ENCODE measurements at places on chromosomes 5 and 9.

DNA sequence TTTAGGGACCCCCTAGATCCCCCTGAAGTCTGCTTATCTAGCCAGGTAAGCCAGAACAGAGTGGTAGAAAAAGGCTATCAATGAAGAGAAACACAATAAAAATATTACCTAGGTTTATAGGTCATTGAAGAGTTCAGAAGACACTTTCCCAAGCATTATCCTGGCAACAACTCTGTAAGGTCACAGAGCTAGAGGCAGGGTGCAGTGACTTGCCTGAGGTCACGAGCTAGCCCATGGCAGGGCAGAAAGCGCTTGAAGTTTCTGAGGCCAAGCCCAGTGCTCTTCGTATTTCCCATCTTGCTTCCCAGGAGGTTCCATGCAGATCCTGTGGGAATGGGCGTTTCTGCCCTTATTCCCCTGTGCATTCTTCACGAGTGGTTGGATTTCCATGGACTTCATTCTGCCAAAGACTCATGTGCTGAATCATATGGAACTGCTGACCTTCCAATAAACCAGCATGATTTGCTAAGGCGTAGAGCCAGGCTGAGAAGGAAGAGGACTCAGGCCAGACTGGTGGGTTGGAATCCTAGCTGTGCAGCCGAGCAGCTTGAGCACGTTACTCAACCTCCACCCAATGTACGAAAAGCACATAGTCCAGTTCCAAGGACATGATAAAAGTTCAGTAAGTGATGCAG, 22.1 kb downstream of the TRMO start:
- no peak for DNase-seq

DNA sequence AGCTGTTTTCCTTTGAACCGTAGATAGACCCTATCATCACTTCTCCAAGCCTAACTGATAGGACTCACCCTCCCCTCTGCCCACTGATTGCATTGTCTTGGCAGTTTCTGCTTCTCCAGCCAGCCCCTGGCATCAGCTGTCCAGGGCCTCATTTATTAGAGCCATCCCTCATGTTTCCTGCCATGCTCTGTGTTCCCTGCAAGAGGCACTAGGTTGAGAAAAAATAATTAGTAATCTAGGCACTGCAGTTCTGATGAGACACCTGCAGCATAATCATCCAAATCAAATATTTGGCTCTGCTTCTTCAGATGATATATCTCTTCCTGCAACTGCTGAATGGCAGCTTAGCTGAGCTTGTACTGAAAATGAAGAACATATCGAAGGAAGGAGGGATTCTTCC, 303.0 kb upstream of the TLE4 start:
- DNase-seq, result no peak

- DNase-seq, result no peak
Measured at GRCh38 chr5:113147101-113147508, 170.5 kb downstream of the DCP2 start.

DNA sequence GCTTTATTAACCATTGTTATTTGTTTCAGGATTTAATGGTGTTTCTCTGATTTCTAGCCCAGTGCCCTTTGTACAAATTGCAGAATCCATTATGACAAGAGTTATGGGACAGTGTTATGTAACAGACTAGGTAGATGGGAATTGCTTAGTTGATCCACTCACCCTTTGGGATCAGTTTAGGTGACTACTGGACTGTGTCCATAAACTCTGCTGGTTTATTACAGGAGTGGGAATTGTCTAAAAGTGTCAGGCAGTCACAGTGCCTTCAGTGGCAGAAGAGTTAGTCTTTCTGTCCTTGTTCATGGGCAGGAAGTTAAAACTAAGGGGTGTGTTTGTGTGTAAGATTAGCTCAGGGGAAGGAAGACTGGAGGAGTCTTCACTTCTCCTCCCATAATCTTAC, 29.3 kb downstream of the RCL1 start:
- DNase-seq, result no peak

- DNase-seq, result no peak
Measured at GRCh38 chr5:1779782-1780613, 19.6 kb downstream of the MRPL36 start.

- no peak for DNase-seq
Measured at GRCh38 chr5:142235050-142235797, 89.6 kb downstream of the SPRY4 start.

DNA sequence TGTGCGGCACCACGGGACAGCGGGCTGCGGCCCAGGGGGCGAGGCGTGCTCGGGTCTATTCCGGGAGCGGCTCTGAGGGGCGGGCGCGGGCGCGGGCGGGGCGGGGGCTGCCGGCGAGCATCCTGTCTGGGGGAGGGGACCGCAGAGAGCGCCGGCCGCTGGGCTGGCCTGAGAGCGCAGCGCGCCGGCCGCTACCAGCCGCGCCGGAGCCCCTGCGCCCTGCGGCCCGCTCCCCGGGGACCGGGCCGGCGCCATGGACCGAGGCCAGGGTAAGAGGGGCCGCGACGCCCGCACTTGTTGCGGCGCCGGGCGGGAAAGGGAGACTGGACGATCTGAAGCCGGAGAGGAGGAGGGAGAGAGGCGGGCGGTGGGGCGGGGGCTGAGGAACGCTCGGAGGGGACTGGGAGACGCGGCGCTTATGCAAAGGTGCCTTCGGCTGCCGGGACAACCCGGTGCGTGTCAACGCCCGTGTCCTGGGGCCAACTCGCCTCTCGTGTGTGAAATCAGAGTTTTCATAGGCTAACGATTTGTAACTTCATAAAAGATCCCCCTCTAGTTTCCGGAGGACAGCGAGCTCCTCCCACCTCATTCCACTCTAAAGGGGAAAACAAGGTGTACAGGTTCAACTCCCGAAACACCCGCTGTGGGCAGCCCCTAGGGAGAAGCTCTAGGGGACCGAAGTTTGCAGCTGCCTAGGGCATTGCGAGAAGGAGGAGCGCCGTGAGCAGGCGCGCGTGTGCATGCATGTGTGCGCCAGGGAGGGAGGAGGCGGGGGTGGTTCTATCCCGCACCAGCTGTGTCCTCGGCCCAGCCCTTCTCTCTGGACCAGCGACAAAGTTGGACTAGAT, at the start of gene AFAP1L1:
Gene AFAP1L1 (plus strand): TSS at position 144 of the 848 bp plus-strand sequence. CDS start 110 bp downstream, at position 254.
- DNase-seq, result no peak

- DNase-seq, result no peak
Measured at GRCh38 chr5:137228816-137229215, 270.3 kb downstream of the SPOCK1 start.

DNA sequence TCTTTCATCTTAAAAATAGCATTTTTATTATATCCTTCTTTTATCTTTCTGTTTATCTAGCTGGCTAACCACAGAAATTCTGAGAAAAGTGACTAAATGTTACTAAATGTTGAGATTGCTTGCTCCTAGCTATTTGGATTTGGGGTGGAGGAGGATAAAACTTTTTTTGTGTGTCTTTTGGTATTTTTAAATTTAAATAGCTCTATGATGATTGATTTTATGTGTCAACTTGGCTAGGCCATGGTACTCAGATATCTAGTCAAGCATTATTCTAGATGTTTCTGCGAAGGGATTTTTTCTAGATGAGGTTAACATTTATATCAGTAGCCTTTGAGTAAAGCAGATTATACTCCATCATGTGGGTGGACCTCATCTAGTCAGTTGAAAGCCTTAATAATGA, 75.0 kb downstream of the GCNT1 start:
- no peak for DNase-seq

DNA sequence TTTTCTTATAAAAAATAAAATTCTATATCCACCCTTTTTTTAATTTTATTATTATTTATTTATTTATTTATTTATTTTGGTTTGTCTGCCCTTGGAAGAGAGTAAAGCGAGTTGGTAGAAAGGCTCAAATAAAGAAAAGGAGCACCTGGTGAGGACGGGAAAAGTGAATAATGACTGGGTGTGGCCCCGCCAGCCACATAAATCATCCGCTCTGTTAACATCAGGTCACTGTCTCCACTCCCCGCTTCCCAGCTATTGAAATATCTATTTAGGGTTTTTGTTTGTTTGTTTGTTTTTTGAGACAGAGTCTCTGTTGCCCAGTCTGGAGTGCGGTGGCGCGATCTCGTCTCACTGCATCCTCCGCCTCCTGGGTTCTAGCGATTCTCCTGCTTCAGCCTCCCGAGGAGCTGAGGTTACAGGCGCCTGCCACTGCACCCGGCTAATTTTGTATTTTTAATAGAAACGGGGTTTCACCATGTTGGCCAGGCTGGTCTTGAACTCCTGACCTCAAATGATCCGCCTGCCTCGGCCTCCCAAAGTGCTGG, 844 bp downstream of the POLR3G start:
- DNase-seq, result no peak

DNA sequence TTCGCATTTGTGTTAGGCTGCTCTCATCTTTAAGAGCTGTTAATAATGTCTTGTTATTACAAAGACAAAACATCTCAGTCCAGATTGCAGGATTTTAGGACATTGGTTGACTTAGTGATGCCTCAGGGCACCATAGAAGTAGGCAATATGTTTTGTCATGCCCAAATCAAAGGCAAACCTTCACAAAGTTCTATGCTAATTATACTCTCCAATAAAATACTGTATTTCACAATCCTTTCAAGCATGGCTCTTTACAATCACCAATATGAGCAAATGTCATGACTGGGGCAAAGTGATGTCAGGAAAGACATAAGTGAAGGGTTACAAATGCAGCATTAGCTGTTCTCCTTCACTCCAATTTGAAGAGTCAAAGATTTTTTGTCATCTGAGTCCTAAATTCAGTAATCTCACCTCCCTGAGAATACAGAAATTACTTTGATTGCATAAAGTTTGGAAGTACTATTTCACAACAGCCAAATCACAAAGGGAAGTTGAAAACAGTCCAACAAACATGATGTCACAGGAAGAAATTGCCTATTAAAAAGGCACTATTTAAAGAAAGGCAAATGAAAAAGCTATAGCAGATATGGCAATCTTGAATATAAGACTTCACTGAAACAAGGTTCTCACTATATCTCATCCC, 303.2 kb downstream of the PRR16 start:
- no peak for DNase-seq

GRCh38 chr5:45089870-45090269, 281.1 kb downstream of the MRPS30 start:
- DNase-seq, result no peak

- no peak for DNase-seq
Measured at GRCh38 chr9:117253261-117253660, 161.6 kb downstream of the ASTN2 start.
